ENCODE measurements at places on chromosomes 1 and 21.

DNA sequence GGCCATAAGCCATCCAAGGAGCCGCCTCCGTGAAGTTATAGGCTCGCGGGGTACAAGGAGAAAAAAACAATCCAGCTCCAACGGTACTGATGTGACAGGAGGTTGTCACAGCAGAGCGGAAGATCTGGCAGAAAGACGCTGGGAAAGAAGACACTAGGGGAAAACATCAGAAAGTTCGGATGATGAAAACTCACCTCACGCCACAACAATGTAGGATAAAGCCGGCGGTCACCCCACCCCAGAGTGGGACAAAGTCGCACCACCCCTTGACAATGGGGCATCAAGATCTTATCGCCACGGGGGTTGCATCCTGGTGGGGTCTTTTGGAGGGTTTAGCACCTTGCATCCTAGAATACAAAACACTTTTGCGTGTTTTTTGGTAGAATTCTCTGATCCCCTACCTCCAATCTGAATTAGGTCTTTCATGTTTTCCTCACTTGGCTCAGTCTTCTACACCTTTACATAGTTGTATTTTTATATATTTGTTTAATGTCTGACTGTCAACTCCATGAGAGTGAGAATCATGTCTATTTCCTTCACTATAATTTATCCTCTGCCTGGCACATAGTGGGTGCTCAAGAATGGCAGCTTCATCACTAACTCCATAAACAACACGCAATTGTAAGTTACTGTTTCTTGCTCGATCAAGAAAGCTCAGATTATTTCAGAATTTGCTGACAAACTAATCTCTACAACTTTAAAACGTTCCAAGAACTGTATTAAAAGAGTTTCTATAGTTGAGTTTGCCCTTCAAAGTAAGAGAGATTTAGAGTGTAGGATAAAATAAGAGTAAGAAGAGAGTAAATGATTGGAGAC lies 611 bp upstream of the ZSWIM5 start:
- no peak for DNase-seq

- DNase-seq = no peak
Observed at GRCh38 chr1:116309090-116309870, 63.8 kb upstream of the ATP1A1 start.

DNA sequence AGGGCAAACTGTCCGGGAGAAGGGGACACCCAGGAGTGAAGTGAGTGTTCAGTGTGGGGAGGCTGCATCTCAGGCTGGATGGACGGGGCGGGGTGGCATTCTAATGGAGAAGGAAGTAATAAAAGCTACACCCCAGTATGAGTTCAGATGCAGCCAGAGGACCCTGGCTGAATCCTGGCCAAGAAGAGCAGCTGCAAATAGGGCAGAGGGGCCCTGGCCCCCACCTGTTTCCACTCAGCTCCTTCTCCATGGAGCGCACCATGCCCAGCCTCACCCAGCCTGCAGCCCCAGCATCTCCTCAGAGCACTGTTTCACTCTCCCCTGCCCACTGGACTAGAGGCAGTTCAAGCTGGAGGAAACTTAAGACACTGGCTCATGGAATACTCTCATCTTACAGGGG lies 46.4 kb downstream of the KCND3 start:
- DNase-seq = no peak

GRCh38 chr1:226548256-226549093 lies at the start of gene STUM:
Gene STUM (plus strand): TSS chr1:226548764. CDS start chr1:226548905, 141 bp downstream.
- DNase-seq = no peak

DNA sequence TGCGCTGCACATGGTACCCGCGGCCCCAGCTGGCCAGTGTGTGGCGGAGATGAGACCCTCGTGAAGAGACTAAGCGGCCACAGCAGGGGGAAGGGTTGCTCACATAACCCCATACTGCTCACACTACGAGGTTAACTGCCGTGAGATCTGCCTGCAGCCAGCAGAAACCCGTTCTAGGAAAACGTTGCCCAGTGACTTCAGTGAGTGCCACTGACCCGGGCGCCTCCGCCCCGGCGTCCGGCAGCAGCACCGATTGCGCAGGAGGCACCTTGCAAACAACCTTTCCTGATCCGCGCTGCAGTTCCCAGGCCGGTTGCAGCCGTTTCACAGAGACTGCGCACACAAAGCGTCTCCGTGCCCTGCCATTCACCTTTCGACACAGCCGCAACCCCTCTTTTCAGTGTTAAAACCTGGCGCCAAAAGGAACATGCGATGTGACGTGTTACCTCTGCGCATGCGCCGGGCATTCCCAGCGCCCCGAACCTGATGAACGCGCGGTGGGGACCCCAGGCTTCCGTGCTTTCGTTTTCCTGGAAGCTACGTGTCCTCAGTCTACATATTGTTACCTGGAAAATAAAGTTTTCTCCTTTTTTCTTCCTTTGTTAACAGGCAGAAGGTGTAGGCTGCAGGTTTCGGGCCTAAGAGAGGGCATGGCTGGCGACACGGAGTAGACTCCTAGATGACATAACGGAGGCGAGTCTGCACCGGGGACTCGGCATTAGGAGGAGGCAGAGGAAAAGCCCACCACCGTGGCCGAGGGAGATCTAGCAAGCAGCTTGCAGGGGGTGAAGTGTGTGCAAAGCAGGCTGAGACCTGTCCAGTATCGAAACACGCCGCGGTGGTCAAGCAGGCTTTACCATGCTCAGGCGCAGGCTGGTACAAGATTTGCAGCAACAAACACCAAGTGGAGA lies 8.9 kb downstream of the VPS26C start:
- DNase-seq = peak; percentile 66
